BJ (cell line): ENCODE measurements at places on chromosomes 3 and 15. TPM values are rescaled to one million over a fixed set of nuclear protein-coding genes. Genes with fewer than 3 reads are reported as not detected.

GRCh38 chr3:191290311-191291025 is 38.7 kb upstream of the CCDC50 start:
- no peak for DNase-seq

GFM1 gene
- polyA plus RNA-seq: 13.9 and 25.6 TPM in 2 replicates

GRCh38 chr15:95175914-95176658 is 944.7 kb downstream of the MCTP2 start:
- DNase-seq: no peak

GRCh38 chr3:113253702-113254101 is 42.3 kb downstream of the BOC start:
- no peak for DNase-seq

DNA sequence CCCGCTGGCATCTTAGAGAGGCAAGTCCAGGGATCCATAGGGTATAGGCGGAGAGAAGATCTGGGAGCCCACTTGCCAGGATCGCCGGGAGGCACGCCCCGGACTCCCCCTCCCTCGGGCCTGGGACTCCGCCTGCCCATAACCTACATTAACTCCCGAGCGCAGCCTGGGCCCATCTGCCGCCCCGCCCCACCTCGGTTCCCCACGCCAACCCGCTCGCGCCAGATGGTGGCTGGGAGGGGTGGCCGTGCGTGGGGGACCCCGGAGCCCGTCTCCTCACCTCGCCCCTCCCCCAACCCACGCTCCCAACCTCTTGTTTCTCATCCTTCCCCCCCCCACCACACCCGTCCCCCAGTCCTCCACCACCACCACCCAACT is 1.7 kb upstream of the DLL4 start:
- DNase-seq: no peak

DNA sequence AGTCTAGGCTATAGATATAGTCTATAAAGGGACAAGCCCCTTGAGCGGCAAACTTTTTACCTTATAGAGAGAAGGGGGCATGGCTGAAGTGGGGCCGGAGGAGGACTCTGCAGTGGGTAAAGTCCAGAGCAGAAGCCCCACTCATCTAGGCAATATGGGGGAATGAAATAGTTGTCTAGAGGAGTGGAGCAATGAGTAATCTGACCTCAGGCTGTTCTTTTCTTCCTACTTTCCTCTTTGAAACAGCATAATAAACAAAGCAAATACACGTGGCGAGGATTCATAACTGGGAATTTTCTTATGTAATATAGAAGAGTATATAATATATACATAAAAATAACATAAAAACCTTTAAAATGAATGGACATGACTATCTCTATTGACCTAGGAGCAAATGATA is 546.4 kb upstream of the ZNF385D start:
- DNase-seq: no peak
